Stimulated activated CD4-positive, alpha-beta T cell treated with anti-CD3 and anti-CD28 coated beads, Interleukin-12 subunit alpha, Interleukin-12 subunit beta, amount 100 ng/mL, for 4 hours (primary cell): ENCODE measurements at places on chromosomes 11 and 22.

- DNase-seq = no peak
Measured at GRCh38 chr11:111457731-111458368, 54.3 kb downstream of the BTG4 start.

- peak; percentile 66 for DNase-seq
Measured at GRCh38 chr22:31346255-31346732, at the start of gene PATZ1. TSS of gene PATZ1 (minus strand) at chr22:31346346. CDS start at chr22:31345602, 744 bp downstream.

DNA sequence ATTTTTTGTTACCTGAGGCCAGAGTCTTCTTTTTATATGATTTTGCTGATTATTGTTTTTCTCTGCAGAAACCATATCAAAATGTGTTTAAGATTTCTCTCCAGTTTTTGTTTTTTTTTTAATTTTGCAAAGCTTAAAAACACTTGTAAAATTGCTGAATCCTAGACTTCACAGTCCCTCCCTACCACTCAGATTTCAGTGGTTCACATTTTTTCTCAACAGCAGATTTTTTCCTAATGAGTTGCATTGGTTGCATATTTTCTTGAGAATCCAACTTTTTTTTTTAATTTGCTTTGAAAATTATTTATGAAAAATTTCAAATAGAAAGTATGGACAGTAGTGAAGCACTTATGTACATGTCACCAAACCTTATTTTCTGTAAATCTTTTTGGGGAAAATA lies 5.8 kb downstream of the ARL14EP start:
- DNase-seq = no peak

GRCh38 chr11:111409915-111410314 lies 30.8 kb upstream of the POU2AF1 start:
- DNase-seq = no peak

- DNase-seq = no peak
Measured at GRCh38 chr11:66281776-66282467, 3.9 kb downstream of the CNIH2 start.

- no peak for DNase-seq
Measured at GRCh38 chr11:6557761-6558674, 45.4 kb downstream of the RRP8 start.

DNA sequence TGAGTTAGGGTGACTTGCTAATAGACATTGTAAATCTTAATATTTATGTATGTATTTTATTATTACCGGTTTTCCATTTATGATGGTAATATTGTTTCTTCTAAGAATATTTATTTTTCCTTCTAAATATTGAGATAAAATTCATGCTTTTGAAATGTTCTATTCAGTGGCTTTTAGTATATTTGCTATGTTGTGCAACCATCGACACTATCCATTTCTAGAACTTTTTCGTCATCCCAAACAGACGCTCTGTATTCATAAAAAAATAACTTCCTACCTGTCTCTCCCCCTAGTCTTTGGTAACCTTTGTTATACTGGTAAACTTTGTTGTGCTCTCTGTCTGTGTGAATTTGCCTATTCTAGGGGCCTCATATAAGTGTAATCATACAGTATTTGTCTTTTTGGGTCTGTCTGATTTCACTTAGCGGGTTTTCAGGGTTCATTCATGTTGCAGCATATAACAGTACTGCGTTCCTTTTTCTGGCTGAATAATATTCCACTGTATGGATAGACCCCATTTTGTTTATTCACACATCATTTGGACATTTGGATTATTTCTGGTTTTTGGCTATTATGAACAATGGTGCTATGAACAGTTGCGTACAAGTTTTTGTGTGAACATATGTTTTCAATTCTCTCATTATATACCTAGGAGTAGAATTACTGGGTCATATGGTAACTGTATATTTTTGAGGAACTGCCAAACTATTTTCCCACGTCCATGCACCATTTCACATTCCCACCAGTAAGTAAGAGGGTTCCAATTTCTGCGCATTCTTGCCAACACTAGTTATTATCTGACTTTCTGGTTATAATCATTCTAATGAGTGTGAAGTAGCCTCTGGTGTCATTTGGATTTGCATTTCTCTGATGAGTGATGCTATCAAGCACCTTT lies 15.9 kb downstream of the NEAT1 start:
- DNase-seq = no peak

DNA sequence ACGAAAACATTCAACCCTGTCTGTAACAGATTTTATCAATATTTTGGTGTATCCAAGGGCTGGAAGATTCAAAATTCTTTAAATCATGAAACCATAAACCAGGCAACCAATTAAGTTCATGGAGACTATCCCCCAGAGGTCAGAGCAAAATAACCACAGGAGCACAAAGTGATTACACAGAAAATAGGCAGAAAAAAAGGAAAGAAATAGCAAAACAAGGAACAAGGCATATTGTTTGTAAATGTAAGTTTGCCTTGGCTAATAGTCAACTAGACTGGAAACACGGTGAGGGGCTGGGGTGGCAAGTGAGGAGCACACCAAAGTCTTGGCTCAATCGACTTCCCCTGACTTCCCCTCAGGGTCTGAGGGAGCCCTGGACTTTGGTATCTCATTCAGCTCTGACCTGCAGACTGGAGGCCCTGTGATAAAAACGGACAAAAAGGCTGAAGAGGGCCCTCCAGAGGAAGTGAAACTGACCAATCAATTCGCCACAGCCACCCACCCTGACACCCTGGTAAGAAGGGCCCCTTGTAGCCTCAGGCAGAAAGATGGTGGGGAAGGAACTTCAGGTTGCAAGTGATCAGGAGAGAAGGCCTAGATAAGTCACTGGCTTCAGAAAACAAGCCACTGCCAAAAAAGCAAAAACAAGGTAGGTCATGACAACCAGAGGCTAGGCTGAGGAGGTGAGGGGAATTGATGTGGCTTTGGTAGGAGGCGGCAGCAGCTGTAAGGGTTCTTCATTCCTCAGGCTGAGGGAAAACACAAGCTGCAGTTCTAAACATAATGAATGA lies 1.8 kb downstream of the SIK3 start:
- DNase-seq = peak; percentile 8

GRCh38 chr11:62489204-62489603 lies 57.4 kb downstream of the AHNAK start:
- DNase-seq = no peak

DNA sequence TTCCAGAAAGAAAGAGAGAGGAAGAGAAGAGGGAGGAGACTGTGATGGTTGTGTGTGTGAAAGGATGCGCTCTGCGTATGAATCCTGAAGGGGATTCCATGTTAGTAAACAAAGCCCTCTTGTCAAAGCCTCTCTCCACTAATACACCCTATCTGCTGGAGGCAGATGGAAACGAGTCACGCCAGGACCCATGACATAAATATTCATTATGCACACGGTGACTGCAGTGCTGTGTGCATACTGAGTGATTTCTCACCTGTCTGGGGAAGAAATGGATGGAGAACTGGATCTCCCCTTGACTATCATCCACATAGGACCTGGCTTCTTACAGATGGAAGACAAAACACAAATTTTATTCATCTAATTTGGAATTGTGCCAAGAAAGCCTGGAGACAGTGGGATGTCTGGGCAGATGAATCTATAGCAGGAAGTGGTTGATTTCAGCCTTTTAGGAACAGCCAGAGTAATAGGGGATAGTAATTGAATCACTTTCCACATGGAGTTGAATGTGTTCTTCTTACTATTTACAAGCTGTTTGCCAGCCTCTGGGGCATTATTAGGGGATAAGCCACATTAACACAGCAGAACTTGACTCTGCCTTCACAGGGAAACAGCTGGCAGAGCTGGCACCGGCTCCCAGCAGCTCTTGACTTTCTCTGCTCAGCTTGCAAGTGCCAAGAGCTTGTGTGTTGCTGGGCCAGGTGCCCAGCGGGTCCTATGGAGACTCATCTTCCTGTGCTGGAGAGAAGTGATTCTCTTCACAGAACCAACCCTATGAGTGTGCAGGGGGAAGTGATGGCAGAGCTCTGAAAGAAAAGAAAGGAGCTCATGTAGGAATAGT lies 9.0 kb downstream of the MTNR1B start:
- no peak for DNase-seq

DNA sequence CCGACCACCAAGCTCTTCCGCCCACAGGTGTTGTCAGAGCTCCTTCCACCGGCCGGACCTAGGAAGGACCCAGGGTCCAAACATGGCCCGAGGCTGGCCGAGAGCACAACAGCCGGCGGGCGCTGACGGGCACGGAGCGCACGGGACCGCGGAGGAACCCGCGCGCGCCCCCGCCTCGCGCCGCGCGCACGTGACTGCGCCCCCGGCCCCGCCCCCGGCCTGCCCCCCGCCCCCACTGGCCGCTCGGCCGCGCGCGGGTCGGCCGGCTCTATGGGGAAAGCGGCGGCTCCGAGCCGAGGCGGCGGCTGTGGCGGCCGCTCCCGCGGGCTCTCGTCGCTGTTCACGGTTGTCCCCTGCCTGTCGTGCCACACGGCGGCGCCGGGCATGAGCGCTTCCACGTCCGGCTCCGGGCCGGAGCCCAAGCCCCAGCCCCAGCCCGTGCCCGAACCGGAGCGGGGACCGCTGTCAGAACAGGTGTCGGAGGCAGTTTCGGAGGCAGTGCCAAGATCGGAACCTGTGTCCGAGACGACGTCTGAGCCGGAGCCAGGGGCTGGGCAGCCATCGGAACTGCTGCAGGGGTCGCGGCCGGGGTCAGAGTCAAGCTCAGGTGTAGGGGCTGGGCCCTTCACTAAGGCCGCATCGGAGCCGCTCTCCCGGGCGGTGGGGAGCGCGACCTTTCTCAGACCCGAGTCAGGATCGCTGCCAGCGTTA lies at the start of gene OSBP2:
Gene OSBP2 (plus strand): TSS at position 235 of the 711 bp plus-strand sequence. CDS start 36 bp downstream, at position 271.
- DNase-seq = peak; percentile 24

GRCh38 chr11:122733318-122733717 lies 77.8 kb downstream of the UBASH3B start:
- DNase-seq = no peak
